ENCODE measurements at places on chromosomes 16 and 17.

DNA sequence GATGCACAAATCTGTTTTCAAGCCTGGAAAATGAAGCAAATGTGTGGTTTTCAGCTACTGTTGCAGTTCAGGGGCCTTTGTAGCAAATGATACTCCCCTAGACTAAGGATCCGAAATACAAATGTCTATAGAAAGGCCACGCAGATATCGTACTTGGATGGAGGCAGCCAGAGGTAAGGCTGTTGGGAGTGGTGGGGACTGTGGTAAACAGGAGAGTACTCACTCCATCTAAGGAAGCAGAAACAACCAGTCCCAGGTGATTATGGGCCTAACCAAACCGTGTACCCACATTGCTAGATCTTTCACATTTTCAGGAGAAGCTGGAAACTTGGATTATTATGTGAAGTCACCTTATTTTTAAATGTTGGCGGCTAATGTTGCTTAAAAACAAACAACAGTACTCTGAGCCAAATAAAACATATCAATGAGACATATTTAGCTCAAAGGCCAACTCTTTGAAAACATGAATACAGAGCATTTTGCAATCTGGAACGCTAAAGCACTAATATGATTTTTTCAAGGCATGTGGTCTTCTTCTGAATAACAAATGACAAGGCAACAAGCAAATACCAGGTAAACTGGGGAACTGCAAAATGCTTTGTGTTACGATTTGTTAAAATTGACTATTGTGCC is 110.1 kb downstream of the YPEL2 start:
- DNase-seq = no peak

DNA sequence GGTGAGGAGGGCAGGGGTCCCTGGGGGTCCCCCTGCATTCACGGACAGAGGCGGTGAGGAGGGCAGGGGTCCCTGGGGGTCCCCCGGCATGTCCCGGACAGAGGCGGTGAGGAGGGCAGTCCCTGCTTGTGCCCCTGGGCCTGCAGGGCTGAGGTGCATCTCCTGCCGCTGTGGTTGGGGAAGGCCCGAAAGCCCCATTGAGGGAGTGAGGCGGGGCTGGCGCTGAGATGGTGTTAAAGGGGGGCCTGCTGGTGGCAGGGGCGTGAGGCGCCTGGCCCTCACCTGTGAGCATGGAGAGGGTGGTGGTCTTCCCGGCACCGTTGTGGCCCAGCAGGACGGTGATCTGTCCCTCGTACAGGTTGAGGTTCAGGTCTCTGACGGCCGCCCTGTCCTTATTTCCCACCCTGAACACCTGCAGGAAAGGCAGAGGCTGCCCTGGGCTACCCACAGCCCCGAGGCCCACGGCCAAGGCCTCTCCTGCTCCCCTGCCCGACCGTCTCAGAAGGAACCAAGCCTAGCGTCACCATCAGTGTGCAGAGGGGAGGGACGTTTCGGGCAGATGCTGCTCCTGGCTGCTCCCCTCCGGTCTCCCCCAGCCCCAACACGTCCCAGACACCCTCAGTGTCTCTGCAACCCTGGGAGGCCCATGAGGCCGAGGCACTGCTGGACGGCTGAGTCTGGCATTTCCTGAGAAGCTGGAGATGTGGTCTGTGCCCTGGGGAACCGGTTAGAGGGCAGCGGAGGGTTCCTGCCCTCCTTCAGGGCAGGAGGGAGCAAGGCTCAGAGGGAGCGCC is 31.4 kb upstream of the RNPS1 start:
- no peak for DNase-seq

DNA sequence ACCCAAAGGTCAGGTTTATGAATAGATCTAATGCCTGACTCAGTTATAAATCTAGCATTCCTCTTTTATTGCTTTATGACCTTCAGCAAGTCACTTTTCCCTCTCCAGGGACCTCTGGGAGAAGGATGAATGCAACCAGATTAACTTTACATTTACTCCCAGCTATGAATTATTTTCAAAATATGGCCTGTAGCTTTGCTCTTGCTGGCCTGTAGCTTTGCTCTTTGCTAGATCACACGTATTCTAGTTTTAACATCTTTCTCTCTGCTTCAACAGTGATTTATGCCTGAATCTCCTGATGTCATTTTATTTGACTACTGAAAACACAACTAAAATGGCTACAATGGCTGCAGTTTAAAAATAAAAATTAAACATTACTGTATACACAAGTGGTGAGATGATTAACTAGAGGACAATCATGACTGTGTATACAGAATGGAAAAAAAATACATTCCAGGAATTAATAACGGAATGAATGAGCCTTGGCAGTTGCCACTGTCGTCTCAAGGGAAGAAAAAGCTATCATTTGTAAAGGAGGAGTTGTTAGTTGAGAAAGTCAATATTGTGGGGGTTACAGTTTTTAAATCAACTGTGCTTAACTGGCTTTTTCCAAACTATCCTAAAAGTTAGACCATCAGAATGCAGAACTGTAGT is 434.5 kb upstream of the GOT2 start:
- DNase-seq = no peak

- DNase-seq = no peak
These were observed 599 bp downstream of the TOP3A start for GRCh38 chr17:18314059-18314730.

DNA sequence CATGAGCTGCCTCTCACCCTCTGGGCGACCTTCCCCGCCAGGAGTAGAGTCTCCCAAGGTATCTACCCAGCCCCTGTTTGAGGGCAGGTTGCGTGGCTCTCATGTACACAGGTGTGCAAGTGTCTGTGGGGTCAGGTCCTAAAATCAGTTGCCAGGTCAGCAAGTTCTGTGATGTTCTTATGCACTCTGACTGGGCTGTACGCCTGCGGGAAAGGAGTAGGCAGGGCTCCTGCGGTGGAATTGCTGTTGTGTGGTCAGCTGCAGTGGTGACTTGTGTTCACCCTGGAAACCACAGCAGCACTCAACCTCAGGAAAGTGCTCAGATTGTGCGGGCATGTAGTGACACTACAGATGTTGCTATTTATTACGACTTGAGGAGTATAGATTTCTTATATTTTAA is 19.4 kb downstream of the NARF start:
- no peak for DNase-seq

GRCh38 chr16:86824751-86825296 is 246.5 kb downstream of the FOXL1 start:
- no peak for DNase-seq

DNA sequence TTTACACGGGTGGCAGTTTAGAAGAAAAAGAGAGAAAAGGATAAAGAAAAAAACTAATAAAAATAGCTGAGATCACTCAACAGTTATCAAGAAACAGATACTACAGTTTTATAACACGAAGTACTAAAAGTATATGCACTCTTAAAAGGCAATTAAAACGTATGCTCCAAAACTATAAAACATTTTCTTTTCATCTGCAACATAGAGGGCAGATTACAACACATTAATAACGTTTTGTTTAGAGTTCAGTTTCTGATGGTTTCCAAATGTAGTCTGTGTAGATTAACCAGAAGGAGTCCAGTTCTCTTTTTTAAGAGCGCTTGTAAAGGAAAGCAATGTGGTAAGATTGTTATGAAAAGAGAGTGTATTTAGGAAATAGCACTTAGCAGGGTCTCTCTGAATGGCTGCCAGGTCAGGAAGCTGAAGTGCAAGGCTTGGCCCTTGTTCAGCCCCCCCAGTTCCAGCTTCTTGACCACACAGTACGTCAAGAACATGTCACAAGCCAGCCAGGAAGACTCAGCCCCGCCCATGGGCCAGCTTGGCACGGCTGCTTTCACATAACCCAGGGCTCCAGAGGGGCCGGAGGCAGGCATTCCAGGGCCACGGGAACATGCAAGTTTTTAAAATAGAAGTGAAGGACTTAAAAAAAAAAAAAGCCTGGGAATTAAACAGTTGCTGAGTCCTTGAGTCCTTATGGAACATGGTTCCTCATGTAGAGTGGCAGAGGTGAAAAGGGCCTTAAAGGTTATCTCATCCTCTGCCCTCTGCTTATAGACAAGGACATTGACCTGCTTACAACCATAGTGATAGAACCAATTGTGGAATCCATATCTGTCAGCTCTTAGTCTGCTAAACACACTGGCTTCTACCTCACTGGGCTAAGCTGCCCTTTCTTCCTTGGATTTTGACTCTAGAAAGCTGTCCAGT is 147.4 kb upstream of the TBX2 start:
- DNase-seq = no peak

- DNase-seq = no peak
These were observed 2.0 kb downstream of the FASN start for GRCh38 chr17:82095777-82096708.

GRCh38 chr16:42691-43090 is 10.7 kb downstream of the POLR3K start:
- DNase-seq = no peak

GRCh38 chr17:2723505-2723996 is 12.0 kb upstream of the CLUH start:
- DNase-seq = no peak

DNA sequence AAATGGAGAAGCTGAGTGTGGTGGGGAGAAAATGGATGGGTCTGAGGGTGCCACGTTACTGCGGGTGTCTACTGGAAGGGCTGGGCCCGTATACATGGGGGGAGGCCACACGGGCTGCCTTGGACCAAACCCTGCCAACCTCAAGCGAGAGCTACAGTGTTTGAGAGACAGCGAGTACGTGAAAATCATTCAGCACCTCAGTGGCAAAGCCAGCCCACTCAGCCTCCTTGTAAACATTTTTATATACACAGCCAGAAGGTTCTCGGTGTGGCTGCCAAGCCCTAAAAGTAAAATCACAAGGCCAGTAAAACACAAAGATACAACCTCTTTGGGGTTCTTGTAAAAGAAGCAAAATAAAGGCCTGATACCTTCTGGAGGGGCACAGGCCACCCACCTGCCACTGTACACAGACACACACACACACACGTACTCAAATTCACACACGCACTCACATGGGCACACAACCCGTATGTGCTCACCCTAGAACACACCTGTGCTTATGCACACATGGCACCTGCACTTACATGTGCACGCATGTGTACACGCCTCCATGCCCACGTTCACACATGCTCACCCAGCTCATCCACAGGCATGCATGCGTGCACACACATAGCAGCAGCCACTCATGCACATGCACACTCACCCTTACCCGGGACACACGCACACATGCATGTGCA is 102.8 kb downstream of the GSG1L start:
- DNase-seq = no peak

GRCh38 chr17:76234354-76234679 is 6.0 kb downstream of the RNF157 start:
- no peak for DNase-seq

DNA sequence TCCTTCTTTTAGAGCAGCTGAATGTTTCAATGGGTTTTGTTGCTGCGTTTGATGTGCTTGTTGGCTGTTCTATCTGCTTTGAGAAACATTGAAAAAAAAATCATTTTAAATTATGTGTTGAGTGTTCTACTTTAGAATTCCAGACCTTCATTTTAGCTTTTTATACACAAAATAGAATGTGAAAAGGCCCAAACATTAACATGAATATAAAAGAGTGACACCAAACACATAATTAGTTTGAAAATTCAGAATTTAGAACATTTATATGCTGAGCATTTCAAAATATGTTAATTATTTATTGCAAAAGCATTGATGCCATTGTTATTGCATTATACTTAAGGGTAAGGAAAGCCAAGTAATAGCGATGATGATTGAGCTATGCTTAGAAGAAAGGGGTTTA is 2.9 kb downstream of the NFAT5 start:
- no peak for DNase-seq

GRCh38 chr17:41639492-41640473 is 15.4 kb upstream of the KRT17 start:
- DNase-seq = no peak

- DNase-seq = no peak
These were observed 39.4 kb downstream of the MYH11 start for GRCh38 chr16:15817446-15817845.

- DNase-seq = no peak
These were observed 1469.5 kb upstream of the GOT2 start for GRCh38 chr16:60203525-60204124.

GRCh38 chr17:47804461-47804860 is 17.1 kb downstream of the OSBPL7 start:
- no peak for DNase-seq

DNA sequence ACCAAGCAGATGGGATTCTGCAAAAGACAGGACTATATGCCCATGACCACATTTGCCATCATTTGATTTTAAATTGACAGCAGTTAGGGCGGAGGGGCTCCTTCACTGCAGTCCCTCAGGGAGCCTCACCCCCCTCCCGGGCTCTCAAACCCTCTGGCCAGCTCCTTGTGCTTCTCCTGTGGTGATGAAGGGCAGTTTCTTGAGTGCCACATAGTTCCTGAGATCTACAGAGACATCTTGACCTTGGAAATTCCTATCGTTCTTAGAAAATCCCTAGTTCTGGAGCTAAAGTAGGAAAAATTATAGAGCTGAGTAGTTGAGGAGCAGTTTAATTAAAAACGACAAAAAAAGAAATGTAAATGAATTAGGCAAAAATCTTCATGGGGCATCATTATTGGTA is 231.5 kb downstream of the CCDC182 start:
- DNase-seq = no peak

- DNase-seq = no peak
These were observed 2.6 kb downstream of the SPEM3 start for GRCh38 chr17:7431231-7431630.

- no peak for DNase-seq
These were observed 46.1 kb upstream of the ANKFY1 start for GRCh38 chr17:4309897-4310296.

All from T-helper 17 cell (primary cell).